ENCODE measurements at places on chromosomes 7 and 10.

DNA sequence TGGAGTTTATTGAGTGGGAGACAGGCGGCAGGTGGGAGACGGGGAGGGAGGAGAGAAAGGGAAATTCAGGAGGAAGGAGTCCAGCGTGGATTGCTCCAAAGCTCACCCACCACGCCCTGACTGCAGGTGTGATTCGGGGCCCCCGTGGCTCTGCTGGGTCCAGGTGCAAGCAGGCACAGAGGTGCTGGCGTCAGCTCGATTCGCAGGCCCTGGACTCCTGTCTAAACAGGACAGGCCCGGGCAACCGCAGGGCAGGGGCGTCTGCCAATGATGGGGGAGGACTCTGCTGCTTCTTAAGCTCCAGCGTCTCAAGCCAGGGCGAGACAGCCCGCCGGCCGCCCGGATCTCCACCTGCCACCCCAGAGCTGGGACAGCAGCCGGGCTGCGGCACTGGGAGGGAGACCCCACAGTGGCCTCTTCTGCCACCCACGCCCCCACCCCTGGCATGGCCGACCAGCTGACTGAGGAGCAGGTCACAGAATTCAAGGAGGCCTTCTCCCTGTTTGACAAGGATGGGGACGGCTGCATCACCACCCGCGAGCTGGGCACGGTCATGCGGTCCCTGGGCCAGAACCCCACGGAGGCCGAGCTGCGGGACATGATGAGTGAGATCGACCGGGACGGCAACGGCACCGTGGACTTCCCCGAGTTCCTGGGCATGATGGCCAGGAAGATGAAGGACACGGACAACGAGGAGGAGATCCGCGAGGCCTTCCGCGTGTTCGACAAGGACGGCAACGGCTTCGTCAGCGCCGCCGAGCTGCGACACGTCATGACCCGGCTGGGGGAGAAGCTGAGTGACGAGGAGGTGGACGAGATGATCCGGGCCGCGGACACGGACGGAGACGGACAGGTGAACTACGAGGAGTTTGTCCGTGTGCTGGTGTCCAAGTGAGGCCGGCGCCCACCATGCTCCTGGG lies at the start of gene CALML3:
Gene CALML3 (plus strand): TSS at position 321 of the 920 bp plus-strand sequence. CDS start 125 bp downstream, at position 446.
- no peak for DNase-seq

- no peak for DNase-seq
These were observed 1.2 kb upstream of the PLCE1 start for GRCh38 chr10:93992400-93993030.

GRCh38 chr7:107355616-107356015 lies 114.2 kb upstream of the GPR22 start:
- no peak for DNase-seq

GRCh38 chr7:32936689-32937088 lies 20.6 kb upstream of the FKBP9 start:
- no peak for DNase-seq

DNA sequence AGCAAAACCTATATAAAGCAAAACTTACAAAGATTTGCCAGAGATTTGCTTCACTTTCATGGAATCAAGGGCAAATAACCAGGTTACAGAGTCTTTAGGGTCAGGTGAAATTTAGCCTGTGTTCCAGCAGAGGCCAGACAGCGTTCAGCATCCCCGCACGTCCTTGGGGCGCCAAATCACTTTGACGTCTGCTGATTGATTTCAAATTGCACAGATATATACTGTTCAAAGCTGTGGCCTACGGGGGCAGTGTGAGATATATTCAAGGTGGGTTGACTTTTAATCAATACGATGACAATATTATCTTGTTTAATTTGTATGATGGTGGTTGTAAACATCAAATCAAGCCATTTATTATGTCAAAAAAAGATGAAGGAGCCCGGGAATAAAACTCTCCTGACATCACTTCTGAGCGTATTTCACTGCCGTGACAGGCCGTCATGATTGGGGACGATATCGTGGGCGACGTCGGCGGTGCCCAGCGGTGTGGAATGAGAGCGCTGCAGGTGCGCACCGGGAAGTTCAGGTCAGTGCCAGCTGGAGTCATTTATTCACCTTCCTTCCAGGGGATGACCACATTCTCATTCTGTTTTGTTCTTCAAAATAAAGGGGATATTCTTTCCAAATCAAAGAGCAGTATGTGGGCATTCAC lies 55.2 kb downstream of the LHPP start:
- DNase-seq: no peak
